NCI-H2107 (cell line): ENCODE measurements at places on chromosomes 2 and 18.
A peak's percentile ranks its signal among the peaks of the same experiment; 100 is the strongest.

GRCh38 chr2:182077448-182078142, 91.9 kb downstream of the PPP1R1C start:
- peak; percentile 63 for DNase-seq

- no peak for DNase-seq
These were observed 14.6 kb downstream of the PAIP2B start for GRCh38 chr2:71212336-71212735.

- DNase-seq: no peak
These were observed 20.1 kb downstream of the SH3RF3 start for GRCh38 chr2:109148991-109149645.

GRCh38 chr2:69214898-69215297, 172.1 kb downstream of the GFPT1 start:
- DNase-seq: no peak

GRCh38 chr2:24986372-24986771, 14.6 kb upstream of the DNAJC27 start:
- no peak for DNase-seq

GRCh38 chr2:168439536-168439935, 16.5 kb upstream of the CERS6 start:
- no peak for DNase-seq

- no peak for DNase-seq
These were observed 377.1 kb upstream of the CNTNAP5 start for GRCh38 chr2:123648016-123648415.

DNA sequence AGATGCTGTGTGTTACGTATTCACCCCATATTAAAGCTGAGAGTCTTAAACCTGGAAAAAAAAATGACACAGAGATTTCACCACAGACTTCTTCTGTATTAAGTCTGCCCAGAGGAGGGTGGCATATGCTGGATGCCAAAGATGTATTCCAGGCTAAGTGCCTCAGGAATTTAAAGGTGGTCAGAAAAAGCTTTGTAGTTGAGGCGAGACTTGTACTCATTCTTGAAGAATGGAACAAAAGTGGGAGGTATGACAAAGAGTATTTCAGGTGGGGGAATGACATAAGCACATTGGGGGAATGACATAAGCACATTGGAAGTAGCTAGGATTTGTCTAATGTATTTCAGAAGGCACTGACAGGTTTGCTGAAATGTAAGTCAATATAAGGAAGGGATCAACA, 98.6 kb downstream of the BABAM2 start:
- DNase-seq: no peak

DNA sequence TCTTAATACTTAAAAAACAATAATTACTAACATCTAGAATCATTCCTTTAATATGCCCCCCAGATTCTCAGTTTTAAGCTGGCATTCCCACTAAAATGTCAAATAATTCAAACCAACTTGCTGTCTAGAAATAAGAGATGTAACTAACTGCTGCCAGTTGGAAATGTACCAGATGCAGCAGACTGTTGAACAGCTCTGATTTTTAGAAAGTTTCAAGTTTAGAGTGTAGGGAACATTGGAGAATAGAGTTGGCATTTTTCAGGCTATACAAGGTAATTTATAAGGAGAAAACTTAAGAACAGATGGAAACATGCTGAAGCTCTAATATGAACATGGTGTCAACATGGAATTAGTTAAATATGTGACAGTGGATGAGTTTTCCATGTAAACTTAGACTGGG, 101.4 kb downstream of the PTRHD1 start:
- DNase-seq: no peak

GRCh38 chr2:123953846-123954245, 71.2 kb upstream of the CNTNAP5 start:
- DNase-seq: no peak

DNA sequence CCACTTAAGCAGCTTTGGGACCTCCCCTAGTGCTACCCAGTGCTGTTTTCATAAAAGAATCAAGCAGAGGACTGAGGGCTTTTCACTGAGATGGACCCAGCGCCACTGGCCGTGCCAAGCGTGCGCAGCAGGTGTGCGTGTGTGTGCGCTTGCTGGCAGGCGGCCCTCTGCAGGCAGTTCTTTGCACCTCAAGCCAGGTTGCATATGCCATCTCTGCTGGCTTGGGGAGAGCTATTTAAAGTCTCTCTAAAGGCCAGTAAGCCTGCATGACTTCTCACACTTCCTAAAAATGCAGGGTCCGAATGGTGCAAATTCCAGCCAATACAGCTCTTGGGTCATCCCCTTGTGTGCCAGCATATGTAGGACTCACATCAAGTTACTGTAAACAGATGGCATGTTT, 255.5 kb downstream of the RNF152 start:
- no peak for DNase-seq

GRCh38 chr18:7923105-7923504, 356.0 kb downstream of the PTPRM start:
- DNase-seq: no peak

DNA sequence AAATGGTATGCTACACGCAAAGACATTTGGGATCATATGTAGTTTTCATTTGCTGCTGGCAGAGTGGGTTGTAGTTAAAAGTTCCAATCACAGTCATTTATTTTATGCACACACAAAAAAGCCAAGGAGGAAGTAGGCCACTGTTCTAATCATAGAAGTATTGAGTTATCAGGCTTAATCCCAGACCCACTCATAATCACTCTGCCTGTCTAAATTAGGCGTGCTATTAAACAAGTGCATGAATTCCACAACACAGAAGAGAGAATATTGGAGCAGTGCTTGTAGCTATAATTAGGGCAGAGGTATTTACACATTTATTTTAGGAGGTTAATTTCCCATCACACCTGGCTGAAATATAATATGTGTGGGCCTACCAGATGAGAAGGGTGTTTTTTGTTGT, 65.7 kb upstream of the FIGN start:
- DNase-seq: no peak

DNA sequence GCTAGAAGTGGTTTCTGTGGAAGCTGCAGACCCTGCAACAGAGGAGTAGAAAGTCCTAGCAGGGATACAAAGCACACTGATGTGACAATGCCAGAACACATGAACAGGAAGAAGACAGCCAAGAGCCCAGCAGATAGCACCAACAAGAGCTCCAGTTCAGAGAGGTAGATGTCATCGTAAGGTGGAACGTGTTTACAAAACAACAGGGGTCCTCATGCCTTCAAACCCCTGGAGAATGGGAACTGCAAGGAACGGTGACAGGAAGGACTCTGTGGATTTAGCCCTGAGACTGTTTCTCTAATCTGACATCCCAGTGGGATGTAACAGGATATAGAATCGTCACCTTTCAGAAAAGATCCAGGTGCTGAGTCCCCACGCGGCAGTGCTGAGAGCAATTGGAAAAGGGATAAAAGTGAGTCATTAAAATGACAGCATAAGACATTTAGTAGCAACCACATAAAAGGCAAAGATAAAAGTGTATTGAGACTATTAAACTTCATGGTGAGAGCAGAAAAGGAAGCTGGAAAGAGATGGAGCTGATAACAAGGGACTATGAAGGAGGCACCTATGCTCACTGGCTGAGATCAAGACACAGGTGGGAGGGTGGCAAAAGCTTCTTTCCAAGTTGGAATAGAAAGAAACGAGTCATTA, 195.2 kb downstream of the FBXO15 start:
- no peak for DNase-seq

DNA sequence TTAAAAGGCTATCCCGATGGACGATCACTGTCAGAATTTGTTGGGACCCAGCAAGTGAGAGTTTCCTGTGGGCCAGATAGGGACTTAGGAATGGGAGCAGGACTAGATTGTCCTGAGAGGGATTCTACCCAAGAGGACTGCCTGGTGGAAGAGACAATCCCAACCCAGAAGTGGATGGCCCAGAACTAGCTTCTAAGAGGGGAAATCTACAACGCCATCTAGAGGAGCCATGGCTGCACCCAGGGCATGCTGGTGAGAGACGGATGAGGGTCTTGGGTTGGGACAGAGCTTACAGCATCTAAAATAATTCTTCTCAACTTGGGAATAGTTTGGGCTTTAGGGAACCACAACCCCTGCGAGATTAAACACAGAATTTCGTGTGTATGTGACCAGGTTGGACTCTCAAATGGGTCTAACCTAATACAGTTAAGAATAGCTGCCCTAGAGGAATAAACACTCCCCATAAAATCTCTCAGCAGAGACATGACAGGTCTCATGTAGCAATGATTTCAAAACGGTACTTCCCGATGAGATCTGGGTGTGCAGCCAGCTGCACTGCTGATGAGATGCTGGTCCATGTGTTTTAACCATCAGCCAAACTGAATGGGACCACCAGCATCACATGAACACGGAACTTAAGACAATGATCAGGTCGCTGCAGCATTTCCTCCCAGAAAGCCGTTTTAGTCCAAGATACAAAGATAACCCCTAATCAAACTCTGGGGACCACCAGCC, 50.8 kb downstream of the CCBE1 start:
- DNase-seq: no peak

DNA sequence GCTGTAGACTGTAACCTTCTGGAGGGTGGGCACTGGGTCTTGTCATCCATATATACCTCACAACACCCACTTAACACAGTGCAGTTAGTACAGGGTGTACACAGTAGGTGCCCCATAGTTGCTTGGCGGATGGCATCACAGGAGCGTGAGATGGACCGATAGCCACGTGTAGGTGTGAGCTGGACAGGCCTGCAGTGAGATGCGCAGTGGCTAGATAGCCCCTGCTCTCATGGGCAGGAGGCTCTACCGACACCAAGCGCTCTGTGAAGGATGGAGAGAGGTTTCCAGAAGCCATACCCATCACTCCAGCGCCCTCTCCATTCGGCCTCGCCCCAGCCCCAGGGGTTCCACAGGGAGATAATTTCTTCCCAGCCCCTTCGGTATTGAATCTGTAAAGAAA, 49.5 kb downstream of the CAPN13 start:
- no peak for DNase-seq

GRCh38 chr2:84938194-84938879, 32.6 kb upstream of the KCMF1 start:
- no peak for DNase-seq

- no peak for DNase-seq
These were observed 431.8 kb upstream of the MC4R start for GRCh38 chr18:60804415-60804814.

GRCh38 chr2:17387591-17387990, 130.6 kb downstream of the RAD51AP2 start:
- no peak for DNase-seq

GRCh38 chr2:31504311-31504710, 76.4 kb downstream of the SRD5A2 start:
- DNase-seq: no peak

GRCh38 chr2:23211987-23212583, 172.9 kb upstream of the KLHL29 start:
- no peak for DNase-seq

DNA sequence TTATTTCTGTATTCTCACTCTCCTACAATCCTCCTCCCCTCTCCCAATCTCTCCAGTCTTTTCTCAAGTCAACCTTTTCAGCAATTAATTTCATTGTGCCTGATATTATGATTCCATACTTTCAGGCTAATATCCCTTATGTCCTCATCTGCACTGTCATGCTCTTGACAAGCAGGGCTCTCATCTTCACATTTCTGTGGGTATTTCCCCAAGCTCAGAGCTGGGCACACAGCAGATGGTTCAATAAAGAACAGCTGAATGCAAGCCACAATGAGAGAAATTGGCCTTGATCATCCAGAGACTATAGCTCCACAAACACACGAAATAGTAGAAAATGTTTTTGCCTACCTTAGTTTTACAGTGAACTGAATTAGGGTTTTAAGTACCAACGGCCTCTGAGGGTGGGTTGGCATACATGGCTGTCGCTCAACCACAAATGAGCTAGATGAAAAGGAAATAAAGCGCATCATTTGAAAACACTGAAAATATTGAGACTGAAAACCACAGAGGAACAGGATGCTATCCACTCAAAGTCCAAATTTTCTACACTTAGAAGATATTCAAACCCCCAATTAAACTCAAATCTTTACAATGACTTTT, 47.5 kb upstream of the STAT1 start:
- no peak for DNase-seq

- no peak for DNase-seq
These were observed 61.6 kb upstream of the NCOA1 start for GRCh38 chr2:24429197-24430074.

DNA sequence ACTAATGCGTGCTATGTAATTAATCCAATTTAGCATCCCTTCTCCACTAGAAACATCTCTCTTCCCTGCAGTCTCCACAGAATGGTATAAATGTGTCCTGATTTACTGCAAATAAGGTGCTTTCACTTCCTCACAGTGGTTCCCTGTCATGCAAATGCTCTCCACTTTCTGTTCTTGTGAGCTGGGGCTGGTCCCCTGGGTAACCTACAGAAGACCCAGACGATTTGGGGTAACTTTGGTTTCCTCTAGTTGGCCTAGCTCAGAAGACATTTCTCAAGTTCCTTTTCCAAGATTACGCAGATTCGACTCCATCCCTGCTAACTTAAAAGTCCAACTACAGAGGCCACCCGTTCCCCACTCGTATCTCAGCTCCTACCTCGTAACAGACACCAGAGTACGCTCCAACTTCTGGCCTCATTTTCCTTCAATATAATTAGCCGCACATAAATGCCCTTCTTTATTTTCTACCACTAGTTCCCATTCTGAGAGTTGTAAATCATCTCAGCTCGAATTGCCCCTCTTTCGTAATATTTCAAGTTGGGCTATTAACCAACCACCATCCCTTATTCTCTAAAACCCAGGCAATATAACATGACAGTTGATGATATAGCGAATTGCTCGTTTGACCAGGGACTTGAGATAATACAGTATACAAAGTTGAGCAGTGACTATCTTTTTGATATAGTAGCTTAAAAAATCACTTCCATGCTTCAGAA, 28.8 kb upstream of the NEDD4L start:
- DNase-seq: no peak

- no peak for DNase-seq
These were observed at the start of gene AFF3 for GRCh38 chr2:100142393-100142792. AFF3 (minus strand) TSS chr2:100142590; CDS start chr2:100104454, 38,136 bp downstream.

- no peak for DNase-seq
These were observed 435.0 kb upstream of the TNP1 start for GRCh38 chr2:217294818-217295217.

- DNase-seq: no peak
These were observed 12.2 kb downstream of the CNDP2 start for GRCh38 chr18:74508366-74508765.

- no peak for DNase-seq
These were observed 49.4 kb downstream of the PDE1A start for GRCh38 chr2:182377467-182377866.

DNA sequence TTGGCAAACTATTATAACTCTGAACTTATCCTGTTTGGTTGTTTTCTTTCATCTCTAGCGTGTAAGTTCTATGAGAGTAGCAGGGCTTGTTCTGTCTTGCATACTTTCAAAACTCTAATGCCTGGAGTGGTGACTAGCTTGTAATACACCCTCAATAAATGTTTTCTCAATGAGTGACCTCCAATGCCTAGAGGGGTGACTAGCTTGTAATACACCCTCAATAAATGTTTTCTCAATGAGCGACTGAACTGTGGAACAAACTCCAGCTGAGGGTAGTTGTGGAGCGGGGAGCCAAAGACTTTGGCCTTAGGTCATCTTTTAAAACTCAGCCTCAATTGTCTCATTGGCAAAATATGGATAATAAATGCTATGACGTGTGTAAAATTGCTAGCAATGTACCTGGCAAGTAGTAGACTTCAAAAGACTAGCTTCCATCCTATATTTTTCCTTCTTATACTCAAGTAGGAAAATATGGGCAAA, 1.8 kb downstream of the GPD2 start:
- no peak for DNase-seq
